ENCODE measurements at places on chromosomes 7 and 10. TPM values are rescaled to one million over a fixed set of nuclear protein-coding genes. Genes with fewer than 3 reads are reported as not detected.

The DEPP1 gene
- 13.6 TPM for total RNA-seq

The TMEM196 gene
- not detected for total RNA-seq

The HIBADH gene
- total RNA-seq: 36.6 TPM

The GPR15LG gene
- not detected for total RNA-seq

The NXPH1 gene
- not detected for total RNA-seq

The MCM10 gene
- 11.8 TPM for total RNA-seq

Data from IMR-90 (cell line).